Stimulated activated naive CD4-positive, alpha-beta T cell (primary cell): ENCODE measurements at places on chromosomes 1 and 21.
A peak's percentile ranks its signal among the peaks of the same experiment; 100 is the strongest.

DNA sequence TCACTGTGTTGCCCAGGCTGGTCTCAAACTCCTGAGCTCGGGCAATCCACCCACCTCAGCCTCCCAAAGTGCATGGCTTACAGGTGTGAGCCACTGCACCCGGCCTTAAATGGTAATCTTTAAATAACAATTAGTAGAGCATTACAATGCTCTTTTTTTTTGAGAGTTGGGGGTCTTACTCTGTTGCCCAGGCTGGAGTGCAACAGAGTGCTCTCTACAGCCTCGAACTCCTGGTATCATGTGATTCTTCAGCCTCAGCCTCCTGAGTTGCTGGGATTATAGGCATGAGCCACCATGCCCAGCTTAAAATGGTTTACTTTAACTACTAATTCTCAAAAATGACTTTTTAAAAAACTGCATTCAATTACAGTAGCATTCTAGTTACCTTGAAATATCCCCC, 52.2 kb downstream of the PIK3R3 start:
- no peak for DNase-seq

DNA sequence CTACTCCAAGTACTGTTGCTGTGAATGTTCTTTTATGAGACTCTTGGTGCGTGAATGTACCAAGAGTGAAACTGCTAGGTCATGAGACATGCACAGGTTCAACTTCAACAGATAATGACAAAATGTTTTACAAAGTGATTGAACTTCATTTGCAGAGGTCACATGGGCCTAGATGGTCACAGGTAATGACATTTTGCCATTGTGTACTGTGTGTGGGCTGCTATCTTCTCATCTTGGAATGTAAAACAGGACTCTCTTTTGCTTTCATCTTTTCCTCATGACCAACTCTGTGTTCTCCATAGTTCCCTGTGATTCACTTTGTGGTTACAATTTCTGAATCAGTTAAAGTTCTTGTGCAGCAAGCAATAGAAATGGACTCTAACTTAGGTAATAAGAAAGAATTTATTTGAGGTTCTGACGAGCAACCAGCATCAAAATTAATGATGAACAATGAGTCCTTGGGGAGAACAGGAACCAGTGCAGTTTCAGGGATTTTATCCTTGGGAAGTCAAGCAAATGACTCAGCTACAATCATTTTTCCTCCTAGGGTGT, 16.2 kb upstream of the TSNAX start:
- no peak for DNase-seq

- peak; percentile 75 for DNase-seq
Measured at GRCh38 chr1:160830321-160831153, 32.1 kb downstream of the CD244 start.

- peak; percentile 41 for DNase-seq
Measured at GRCh38 chr1:18957136-18957521, 653 bp upstream of the IFFO2 start.

- DNase-seq = no peak
Measured at GRCh38 chr1:230537456-230537855, 104.8 kb upstream of the COG2 start.

- DNase-seq = no peak
Measured at GRCh38 chr1:21586846-21587601, 77.8 kb downstream of the ALPL start.

DNA sequence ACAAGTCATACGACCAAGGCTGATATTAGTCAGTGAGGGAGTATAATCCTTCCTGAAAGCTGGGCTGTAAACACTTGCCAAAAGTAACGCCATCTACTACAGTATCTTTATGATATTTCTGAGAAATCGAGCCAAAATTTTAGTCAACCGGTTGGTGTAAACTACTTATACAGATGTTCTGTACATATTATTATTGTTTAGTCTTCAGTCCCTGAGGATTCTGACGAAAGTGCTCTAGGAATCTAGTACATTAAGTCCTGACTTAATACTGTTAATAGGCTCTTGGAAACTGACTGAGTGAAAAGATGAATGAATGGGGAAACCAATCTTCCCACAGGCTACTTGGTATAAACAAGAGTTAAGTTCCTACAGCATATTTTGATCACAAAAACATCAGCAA, 274.3 kb downstream of the USP25 start:
- DNase-seq = no peak

DNA sequence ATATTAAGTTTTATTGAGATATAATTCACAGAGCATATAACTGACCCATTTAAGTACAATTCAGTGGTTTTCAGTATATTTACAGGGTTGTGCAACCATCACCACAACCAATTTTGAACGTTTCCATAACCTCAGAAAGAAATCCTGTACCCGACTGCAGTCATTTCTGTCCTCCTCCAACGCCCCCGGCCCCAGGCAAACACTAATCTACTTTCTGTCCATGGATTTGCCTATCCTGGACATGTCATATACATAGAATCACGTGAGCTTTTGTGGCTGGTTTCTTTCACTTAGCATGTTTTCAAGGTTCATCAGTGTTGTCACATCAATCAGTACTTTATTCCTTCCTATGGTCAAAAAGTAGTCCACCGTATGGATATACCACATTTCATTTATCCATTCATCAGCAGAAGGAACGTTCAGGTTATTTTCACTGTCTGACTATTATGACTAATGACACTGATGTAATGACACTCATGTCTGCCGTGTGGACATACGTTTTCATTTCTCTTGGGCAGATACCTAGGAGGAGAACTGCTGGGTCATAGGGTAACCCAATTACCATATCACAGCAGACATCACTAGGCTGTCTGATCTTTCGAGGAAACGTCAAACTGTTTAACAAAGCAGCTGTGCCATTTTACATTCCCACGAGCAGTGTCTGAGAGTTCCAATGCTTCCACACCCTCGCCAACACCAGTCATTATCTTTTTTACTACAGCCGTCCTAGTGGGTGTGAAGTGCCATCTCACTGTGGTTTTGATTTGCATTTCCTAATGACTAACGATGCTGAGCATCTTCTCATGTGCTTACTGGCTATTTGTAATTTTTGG, 30.8 kb downstream of the MRPL37 start:
- no peak for DNase-seq

DNA sequence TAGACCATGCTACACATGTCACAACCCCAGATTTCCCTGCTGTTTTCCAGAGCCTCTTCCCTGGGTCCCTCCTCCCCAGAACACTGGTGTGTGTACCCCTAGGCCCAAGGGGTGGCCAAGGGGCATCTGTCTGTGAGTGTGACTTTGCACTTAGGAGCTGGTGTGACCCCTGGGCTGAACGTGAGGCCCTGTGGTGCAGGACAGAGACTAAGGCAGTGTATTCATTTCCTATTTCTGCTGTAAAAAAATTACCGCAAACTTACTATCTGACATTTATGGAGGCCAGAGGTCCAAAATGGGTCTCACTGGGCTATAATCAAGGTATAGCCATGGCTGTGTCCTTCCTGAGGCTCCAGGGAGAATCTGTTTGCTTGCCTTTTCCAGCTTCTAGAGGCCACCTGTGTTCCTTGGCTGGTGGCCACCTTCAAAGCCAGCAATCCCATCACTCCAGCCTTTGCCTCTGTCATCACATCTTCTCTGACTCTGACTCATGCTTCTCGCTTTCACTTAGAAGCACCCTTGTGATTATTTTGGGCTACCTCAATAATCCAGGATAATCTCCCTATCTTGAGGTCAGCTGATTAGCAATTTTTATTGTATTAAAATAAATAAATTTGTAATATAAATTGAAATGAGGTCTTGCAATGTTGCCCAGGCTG, 24.0 kb upstream of the ELOA start:
- no peak for DNase-seq

DNA sequence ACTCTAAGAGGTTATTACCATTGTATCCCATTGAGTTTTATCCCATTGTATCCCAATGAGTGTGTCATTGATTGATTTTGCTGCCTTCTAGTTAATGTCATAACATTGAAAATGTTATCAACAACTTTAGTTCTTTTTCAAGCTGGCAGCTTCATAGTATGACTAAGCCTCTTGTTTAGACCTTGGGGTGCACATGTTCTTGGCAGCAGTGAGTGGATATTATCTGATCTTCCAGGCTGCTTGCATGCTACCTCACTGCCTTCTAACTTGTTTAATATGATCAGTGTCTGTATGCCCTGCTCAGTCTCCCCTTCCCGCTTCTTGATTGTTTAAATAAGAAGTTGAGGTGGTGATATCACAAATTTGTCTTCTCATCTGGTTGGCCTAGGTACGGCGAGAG, 24.6 kb downstream of the NTPCR start:
- DNase-seq = no peak

DNA sequence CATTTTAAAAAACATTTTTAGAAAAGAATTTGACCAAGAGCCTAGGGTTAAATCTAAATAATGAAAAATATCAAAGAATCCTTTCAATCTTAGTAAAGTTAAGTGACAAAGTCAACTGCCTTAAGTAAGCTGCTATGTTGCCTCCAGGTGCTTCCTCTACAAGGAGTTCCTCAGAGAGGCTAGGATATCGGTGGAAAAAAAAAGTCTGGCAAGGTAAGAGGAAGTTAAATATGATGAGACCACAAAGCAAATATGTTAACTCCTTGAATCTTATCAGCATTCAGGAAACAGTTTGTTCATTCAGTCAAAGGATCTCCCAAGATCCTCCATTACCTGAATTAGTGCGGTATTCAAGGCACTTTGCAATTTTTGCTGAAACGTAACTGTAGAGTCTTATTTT, 563.5 kb downstream of the PTPRC start:
- DNase-seq = no peak

GRCh38 chr1:18292531-18292930, 184.9 kb downstream of the IGSF21 start:
- DNase-seq = no peak

DNA sequence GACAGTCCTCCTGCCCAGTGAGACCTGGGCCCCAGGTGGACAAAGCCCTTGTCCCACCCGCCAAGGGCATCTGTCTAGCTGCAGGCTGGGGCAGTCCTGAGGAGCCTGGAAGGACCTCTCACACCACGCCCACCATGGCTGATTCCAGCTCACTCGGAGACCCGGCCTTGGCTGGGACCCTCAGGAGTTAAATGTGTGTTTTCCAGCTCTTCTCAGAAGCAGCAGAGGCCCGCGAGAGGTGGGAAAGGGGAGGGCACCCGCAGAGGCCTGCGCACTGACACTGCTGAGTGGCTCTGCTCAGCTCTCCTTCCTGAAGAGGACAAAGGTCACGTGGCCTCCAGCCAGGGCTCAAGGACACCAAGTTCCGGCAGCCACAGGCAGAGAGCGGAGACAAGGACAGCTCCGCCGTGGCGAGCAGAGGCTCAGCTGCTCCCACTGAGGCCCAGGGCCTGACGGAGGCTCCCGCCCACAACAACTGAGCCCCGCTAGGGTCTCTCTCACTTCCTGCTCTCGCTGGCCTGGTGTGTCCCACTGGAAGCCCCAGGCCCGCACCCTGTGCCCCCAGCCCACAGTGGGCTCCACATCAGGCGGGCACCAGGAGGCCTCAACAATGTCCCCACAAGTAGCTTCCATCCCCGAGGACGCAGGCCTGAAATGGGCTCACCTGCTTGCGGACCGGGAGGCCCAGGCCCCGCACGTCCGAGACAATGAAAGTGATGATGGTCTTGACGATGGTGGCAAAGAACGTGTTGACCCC, 16.9 kb downstream of the SLC19A1 start:
- DNase-seq = no peak

GRCh38 chr21:45344576-45344975, 56.9 kb upstream of the POFUT2 start:
- DNase-seq = no peak

GRCh38 chr1:73517603-73518191, 680.3 kb downstream of the LRRIQ3 start:
- DNase-seq = no peak

DNA sequence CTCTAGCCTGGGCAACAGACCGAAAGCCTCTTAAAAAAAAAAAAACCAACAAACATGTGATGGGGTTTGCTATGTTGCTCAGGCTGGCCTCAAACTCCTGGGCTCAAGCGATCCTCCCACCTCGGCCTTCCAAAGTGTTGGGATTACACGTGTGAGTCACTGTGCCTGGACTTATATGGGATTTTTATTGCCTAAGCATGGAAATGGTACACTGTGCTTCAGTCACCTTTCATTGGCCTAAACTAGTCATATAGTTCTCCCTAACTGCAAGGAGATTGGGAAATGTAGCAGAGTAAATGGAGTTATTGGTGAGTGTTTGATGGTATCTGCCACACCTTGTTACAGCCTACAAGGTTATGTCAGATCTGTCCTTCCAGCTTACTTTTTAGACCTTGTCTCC, 17.2 kb upstream of the MEF2D start:
- DNase-seq = no peak

DNA sequence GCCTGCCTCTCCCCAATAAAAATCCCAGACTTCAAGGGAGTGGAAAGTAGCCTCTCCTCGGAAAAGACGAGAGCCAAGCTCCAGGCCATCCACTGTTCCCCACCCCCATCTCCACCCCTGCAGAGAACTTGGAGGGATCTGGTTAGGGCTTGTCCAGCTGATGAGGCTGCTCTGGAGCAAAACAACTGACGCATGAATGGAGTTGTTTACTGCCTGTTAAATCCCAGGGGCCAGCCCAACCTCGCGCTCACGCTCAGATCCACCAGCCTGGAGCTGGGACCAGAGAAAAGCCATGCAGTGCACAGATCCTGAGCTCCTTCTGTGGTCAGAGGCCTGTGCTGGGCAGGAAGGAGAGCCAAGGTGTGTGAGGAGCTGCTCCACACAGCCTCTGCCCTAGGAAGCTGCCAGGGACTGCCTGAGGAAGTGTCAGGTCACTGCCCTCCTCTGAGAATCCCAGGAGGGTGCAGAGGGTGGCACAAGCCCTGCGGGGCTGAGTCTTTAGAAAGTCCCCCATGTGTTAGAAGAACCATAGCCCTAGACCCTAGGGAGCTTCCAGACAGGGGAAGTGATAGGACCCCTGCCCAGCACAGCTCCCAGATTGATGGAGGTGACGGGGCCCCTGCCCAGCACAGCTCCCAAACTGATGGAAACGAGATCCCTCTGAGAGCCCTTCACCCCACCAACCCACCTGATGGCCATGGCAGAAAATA, 109.0 kb upstream of the IPO9 start:
- no peak for DNase-seq

DNA sequence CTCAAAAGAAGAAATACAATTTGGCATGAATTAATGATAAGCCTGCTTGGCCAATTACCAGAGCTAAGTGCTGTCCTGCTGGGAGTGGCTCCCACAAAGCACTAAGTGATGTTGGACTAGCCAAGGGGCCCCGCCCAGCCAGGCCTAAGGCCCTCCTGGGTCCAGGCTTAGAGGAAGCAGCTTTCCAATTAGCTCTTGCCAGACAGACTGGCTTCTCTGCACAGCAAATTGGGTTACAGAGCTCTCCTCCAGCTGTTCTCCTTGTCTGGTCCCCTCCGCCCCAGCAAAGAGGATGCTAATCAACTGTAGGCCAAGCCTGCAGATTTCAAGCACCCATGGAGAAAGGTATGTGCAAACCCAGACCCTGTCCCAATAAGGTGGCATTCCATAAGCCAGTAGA, 151.9 kb downstream of the DMRTA2 start:
- no peak for DNase-seq

DNA sequence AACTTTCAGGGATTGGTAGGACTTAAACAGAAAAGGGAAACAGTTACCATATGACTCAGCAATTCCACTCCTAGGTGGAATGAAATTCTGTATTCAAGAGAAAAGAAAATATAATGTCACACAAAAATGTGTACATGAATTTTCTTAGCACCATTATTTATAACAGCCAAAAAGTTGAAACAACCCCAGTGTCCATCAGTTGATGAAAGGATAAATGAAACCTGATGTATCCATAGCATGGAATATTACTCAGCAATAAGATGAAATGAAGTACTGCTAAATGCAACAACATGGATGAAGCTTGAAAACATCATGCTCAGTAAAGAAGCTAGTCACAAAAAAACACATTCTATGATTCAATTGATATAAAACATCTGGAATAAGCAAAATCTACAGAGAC, 15.5 kb downstream of the EEIG2 start:
- DNase-seq = no peak

GRCh38 chr1:22078133-22078532, 25.6 kb downstream of the CDC42 start:
- no peak for DNase-seq
